Breast epithelium (tissue), 4 donors: ENCODE measurements at places on chromosomes 7 and 10. TPM values are rescaled to one million over a fixed set of nuclear protein-coding genes. Genes with fewer than 3 reads are reported as not detected.
A peak's percentile ranks its signal among the peaks of the same experiment; 100 is the strongest.

The LRRC18 gene
- total RNA-seq: not detected

The ZNF853 gene
- 11.5 TPM for total RNA-seq

The ZNF485 gene
- 4.0 TPM for total RNA-seq

The TFR2 gene
- total RNA-seq: not detected

The SLC18A3 gene
- total RNA-seq: not detected

The MYH16 gene
- not detected for total RNA-seq

The SMKR1 gene
- total RNA-seq: not detected

GRCh38 chr10:60901561-60902235 is 42.3 kb downstream of the RHOBTB1 start:
- peak overlapping the region; percentile 23 for H3K27ac ChIP-seq
- no peaks in the 10 kb centered on the region for H3K36me3 ChIP-seq
- no peaks in the 10 kb centered on the region for H3K4me1 ChIP-seq
- peak; percentile 58 for DNase-seq

DNA sequence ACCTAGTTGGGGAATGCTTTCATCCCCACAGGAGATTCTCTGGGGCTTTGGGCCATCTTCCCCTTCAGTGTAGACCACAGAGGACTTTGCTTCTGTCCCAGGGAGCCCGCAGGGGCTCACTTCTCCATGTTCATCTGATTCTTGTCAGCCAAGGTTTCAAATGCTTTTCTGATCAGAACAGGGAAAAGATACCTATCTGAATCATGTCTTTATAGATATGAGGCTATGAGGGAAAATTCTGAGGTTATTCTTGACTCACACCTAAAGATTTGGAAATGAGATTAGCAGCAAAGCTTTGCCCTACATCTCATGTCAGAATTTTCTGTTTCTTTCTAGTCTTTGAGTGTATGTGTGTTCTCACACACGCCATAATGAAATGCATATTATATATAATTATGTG is 53.3 kb downstream of the FIGNL1 start:
- H3K4me3 ChIP-seq: no peak overlapping the region
- H3K27me3 ChIP-seq: peaks cover 27% of the 10 kb centered on the region
- DNase-seq: no peak
- H3K4me1 ChIP-seq: no peaks in the 10 kb centered on the region

DNA sequence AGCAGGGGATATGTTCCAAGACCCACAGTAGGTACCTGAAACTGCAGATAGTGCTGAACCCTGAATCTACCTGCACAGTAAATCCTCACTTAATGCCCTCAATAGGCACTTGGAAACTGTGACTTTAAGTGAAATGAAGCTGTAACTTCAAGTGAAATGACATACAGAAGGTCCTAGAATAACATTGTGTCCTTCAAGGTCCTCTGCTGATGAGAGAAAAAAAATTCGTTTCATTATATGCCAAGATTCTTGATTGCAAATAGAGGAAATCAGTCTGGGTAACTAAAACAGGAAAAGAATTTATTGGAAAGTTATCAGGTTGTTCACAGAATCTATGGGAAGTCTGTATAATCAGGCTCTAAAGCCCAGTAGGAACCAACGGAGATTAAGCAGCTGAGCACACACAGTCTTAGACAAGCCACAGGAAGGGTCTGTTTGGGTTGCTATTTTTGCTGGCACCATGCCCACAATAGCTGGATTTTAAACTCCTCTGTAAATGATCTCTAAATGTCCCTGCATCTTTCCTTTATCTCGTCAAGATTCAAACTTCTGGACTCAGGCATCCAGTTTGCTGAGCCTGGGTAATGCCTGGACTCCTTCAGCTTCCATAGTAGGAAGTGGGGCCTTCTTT is 57.5 kb downstream of the EXOC4 start:
- DNase-seq: no peak
- peaks cover 14% of the 10 kb centered on the region for H3K36me3 ChIP-seq
- no peak overlapping the region for H3K4me3 ChIP-seq
- no peaks in the 10 kb centered on the region for H3K4me1 ChIP-seq
- no peaks in the 10 kb centered on the region for H3K27me3 ChIP-seq

- no peak overlapping the region for H3K4me3 ChIP-seq
- H3K4me1 ChIP-seq: peaks cover 3% of the 10 kb centered on the region
- no peaks in the 10 kb centered on the region for H3K36me3 ChIP-seq
- peak overlapping the region; percentile 91 for H3K27ac ChIP-seq
Measured at GRCh38 chr10:17061418-17061817, 68.2 kb downstream of the CUBN start.

- DNase-seq: no peak
- H3K27me3 ChIP-seq: no peaks in the 10 kb centered on the region
- H3K36me3 ChIP-seq: peaks cover 11% of the 10 kb centered on the region
- H3K4me1 ChIP-seq: no peaks in the 10 kb centered on the region
- H3K4me3 ChIP-seq: no peak overlapping the region
Measured at GRCh38 chr10:68501691-68502090, 25.6 kb downstream of the SLC25A16 start.

DNA sequence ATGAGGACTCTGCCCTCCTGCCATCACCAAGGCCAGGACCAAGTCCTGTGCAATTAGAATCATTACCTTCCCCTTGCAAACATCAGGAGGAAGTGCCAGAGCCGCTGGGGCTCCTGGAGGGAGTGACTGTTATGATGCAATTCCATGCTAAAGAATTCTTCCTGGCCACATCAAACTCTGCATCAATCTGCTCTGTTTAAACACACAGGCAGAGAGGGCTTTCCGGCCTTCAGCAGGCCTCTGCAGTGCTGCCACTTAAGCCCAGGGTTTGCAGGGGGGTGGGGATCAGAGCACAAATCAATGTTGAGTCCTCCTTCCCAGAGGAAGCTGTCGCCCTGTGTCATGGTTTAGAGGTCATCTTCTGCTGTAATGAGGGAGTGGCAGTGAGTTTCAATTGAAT is 58.1 kb downstream of the CTBP2 start:
- no peak for DNase-seq
- H3K4me3 ChIP-seq: no peak overlapping the region
- no peaks in the 10 kb centered on the region for H3K27me3 ChIP-seq
- no peaks in the 10 kb centered on the region for H3K4me1 ChIP-seq
- no peaks in the 10 kb centered on the region for H3K36me3 ChIP-seq
- no peak overlapping the region for H3K27ac ChIP-seq

DNA sequence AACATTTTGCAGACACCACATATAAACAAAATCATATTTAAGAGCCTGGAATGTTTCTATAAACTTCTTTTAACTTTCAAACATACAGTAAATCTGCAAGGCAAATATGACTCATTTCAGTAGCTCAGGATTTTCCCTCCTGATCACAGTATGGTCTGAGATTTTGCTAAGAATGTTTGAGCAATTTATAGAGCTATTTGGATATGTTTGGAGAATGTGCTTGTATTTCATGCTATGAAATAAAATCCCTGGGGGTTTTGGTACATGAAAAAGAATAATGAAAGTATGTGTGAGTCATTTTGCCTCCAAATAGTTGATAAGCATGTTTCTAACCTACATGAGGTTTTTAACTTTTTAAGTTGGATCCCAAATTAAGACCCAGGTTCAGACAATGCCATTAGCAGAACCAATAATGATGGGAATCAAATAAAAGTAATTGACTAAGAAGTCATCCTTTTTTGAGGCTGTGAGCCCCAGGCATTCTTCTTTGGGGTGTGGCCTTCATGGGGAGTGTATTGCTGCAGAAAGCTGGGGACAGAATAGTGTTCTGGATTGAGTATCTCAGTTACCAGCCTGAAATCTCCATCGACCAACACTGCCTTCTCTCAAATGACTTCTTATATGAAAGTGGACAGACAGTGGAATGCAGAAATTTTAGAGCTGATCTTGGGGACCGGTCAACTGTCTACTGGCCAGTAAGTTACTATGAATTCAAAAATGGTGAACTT is 66.1 kb upstream of the AGBL3 start:
- no peaks in the 10 kb centered on the region for H3K27me3 ChIP-seq
- no peaks in the 10 kb centered on the region for H3K36me3 ChIP-seq

DNA sequence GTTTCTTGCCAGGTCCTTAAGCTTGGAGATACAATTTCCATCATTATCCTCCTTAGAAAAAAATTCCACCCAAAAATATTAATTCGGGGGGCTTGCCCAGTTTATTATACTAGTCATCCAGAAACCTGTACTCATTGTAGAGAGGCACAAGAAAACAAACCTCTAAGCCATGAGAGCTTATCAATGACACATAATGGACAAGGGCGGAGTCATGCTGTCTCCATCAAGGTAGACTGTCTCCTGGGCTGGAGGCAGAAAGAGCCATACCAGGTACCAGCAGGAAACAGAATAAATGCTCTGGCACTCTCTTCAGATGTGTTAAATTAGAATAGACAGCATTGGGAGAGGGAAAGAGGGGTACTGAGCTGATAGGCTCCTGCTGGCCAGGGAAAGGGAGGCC is 69.8 kb upstream of the GSDME start:
- H3K4me1 ChIP-seq: no peaks in the 10 kb centered on the region
- no peak for DNase-seq
- H3K36me3 ChIP-seq: no peaks in the 10 kb centered on the region
- no peak overlapping the region for H3K27ac ChIP-seq
- no peaks in the 10 kb centered on the region for H3K27me3 ChIP-seq

DNA sequence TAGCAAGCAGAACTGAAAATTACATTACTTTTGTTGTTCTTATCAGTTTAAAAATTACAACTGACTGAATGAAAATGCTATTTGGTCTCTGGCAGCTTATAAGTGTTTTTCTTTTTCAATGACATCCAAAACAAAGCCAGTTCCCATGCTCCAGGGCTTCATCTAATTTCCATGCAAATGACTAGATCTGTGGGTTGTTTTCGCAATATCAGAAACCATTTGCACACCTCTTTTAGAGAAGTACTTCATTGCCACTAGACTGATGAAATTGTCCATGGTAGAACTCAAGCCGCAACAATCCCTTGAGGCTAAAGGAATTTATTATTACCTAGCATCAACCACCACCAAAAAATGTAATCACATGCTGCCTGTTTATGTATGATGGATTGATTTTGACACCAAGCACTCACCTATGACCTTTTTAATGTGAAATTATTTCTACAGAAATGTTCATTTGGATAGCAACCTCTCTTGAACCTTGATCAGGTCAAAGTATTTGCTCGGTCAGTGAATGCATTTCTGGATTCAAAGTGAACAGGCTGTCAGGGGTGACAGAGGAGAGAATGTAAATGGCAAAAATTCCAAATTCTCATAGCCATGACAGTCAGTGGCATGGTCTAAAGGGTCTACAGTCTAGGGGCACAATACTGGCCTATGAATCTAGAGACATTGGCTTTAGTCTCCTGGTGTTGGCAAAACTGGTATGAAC is 769.3 kb downstream of the SORCS1 start:
- no peaks in the 10 kb centered on the region for H3K27me3 ChIP-seq
- DNase-seq: no peak
- no peak overlapping the region for H3K4me3 ChIP-seq
- no peak overlapping the region for H3K27ac ChIP-seq

- H3K4me1 ChIP-seq: no peaks in the 10 kb centered on the region
- H3K27me3 ChIP-seq: no peaks in the 10 kb centered on the region
- H3K4me3 ChIP-seq: no peak overlapping the region
- H3K36me3 ChIP-seq: no peaks in the 10 kb centered on the region
Measured at GRCh38 chr10:113569576-113569975, 16.7 kb downstream of the HABP2 start.

DNA sequence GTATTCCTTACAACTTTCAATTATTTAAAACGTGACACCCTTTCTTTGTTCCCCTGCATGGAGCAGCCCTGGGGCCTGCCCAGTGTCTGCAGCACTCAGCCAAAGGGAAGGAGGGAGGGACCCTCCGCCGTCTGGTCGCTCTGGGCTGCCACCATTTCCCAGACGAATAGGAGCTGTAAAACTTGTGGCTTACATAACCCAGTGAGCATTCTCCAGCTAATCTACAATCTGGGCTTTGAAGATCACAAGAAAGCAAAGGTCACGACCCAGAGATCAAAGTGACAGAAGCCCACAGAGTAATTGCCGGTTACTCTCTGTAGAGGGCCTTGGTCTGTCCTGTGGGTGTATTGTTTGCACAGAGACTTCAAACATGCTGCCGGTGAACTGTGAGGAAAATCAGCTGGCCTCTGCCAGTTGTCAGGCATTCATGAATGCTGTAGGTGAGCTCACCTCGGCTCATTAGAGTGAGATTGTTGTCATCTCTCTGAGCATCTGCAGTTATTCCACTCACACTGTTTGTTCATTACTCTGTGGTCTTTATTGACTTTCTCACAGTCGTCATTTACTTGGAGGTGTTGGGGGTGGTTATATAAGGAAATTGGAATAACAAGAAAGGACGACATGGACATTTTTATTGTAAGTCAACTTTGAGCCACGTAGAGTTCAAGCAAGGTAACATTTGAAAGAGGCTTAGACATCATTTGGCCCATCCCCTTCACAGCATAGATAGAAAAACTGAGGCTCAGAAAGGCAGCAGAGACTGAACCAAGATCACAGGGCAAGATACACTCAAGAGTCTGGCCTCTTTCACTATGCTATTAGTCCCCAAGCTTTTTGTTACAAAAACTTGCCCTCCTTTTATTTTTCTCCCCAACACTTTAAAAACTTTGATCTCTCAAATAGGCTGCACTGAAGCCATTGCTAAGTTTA is 619.8 kb downstream of the LRMDA start:
- no peaks in the 10 kb centered on the region for H3K4me1 ChIP-seq
- no peaks in the 10 kb centered on the region for H3K36me3 ChIP-seq
- DNase-seq: no peak
- no peaks in the 10 kb centered on the region for H3K27me3 ChIP-seq
- no peak overlapping the region for H3K27ac ChIP-seq
- no peak overlapping the region for H3K4me3 ChIP-seq

GRCh38 chr7:69605070-69605469 is 6.8 kb downstream of the AUTS2 start:
- no peak overlapping the region for H3K27ac ChIP-seq
- H3K36me3 ChIP-seq: no peaks in the 10 kb centered on the region
- H3K4me1 ChIP-seq: no peaks in the 10 kb centered on the region
- H3K4me3 ChIP-seq: no peak overlapping the region

- H3K4me1 ChIP-seq: no peaks in the 10 kb centered on the region
- H3K27ac ChIP-seq: no peak overlapping the region
- no peak overlapping the region for H3K4me3 ChIP-seq
- no peaks in the 10 kb centered on the region for H3K36me3 ChIP-seq
- DNase-seq: no peak
Measured at GRCh38 chr7:82397879-82398524, 45.6 kb downstream of the CACNA2D1 start.

- no peaks in the 10 kb centered on the region for H3K36me3 ChIP-seq
- no peak for DNase-seq
- no peak overlapping the region for H3K27ac ChIP-seq
- no peaks in the 10 kb centered on the region for H3K4me1 ChIP-seq
- H3K4me3 ChIP-seq: no peak overlapping the region
Measured at GRCh38 chr10:18293536-18294510, 153.6 kb downstream of the CACNB2 start.
